ENCODE measurements at places on chromosomes 3 and 15.
A peak's percentile ranks its signal among the peaks of the same experiment; 100 is the strongest.

DNA sequence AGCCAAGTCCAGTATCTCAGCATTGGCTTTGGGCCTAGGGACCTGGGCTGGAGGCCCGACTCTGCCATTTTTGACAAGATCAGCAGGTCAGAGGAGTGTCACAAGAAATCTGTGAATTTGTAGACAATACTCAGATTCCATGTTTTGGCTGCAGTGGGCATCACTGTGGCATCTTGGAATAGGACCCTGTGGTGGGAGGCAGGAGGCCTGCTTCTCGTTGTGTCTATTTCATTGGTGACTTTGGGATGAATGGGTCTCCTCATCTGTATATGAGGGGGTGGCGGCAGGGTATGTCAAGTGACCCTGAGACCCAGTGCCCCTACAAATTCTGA lies 3.3 kb downstream of the C15orf39 start:
- DNase-seq = no peak

DNA sequence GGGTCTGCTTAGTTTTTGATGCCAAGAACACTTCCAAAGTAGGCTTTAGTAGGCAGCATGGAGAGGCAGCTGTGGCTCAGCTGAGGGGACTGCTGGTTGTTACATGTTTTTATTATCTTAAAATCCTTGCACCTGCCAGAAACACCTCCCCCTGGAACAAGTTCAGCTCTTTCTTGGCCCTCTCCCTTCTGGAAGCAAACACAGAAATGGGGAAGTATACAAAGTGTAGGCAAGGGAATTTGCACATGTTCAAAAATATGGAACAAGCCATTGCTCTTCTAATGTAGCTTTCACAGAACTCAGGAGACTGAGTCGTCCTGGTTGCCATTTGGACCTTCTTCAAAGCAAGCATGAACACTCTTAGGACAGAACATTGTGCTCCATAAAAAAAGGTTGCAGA lies 169.1 kb upstream of the SEMA6D start:
- DNase-seq = no peak

DNA sequence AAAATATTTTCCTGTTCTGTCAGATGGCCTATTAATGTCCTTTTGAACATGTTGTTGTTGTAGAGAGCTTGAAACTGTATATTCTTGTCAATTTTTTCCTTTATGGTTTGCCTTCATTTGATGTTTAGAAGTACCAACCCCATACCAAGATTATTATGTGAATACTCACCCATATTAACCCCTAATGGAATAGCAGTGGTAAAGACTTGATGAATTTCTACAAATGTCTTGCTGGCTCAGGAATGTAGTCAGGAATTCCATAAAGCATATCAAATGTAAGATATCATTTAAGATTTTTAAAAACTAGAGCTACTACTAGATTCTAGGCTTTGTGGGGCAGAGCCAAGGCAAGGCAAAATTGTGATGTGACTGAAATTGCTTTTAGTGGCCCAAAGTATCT lies 30.0 kb downstream of the MYO5A start:
- DNase-seq = no peak

- DNase-seq = no peak
Observed at GRCh38 chr3:115085197-115085865, 61.8 kb downstream of the ZBTB20 start.

DNA sequence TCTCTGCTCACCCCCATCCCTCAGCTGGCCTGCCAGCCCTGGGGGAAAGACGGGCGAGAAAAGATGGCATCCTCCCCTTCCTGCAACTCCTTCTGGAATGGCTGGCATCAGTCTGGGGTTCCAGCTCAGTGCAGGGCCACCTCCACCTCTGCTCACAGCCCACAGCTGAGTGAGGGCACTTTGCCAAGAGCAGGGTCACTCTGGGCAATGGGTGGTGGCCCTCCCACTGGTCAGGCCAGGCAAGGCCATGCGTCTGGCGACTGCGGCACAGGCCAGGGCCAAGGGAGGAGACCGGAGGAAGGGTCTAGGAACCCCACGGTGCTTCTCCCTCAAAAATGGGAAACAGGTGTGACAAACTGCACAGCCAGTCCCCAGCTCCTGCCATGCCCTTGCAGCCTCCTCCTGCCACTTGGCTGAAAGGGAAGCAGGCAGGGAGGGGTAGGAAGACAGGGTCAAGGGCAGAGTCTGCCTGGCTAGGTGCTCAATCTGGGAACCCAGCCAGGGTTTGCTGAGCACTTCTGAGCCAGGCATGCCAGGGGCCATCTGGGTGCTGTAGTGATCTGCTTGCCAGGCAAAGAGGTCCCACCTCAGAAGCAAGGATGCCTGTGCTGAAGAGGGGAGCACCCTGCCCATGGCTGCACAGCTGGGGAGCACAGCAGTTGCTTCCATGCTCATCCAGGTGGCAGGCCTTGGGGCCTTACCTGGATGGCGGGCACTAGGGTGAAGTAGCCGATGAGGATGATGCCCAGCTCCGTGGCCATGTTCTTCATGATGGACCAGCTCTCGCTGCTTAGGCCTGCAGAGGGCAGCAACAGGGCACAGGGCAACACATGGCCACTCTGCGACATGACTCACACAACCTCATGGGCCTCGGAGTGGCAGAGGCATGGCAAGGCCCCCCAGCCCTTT lies 41.2 kb downstream of the PTPN23 start:
- peak; percentile 16 for DNase-seq

DNA sequence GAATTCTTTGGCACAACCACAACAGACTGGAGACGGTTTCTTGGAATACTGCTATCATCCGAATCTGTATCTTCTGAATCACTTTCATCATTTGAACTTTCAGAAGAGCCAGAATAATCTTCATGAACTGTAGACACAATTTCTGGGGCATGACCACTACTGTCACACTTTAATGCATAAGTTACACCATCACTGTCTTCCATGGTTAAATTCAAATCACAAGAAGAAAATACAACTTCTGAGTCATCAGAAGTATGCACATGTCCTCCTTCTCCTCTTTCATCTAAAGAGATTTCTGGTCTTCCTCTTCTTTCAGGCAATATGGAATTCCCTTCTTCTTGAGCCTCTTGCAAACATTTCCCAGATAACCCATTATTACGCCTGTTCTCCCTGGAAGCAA lies 42.5 kb downstream of the SETD2 start:
- DNase-seq = no peak

DNA sequence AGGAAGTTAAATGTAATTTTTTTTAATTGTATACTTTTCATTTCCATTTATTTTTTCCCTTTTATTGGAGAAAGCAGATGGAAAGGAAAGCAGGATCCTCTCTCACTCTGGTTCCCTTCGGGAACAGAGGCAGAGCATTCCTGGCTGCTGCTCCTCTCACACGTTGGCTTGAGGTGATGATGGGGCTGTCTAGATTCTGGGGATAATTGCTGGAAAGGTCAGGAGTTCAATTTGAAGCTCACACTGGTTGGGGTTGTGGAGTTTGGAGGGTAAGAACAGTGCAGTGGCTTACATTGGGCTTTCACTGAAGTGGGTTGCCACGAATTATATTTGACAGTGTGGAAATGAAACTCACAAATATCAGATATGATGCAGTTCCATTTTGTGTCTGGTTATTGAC lies 57.6 kb downstream of the RARB start:
- no peak for DNase-seq

Measured in dermis microvascular lymphatic vessel endothelial cell (primary cell).